ENCODE measurements at places on chromosomes 7 and 10.

- DNase-seq: no peak
Observed at GRCh38 chr7:94088560-94088959, 84.4 kb upstream of the BET1 start.

DNA sequence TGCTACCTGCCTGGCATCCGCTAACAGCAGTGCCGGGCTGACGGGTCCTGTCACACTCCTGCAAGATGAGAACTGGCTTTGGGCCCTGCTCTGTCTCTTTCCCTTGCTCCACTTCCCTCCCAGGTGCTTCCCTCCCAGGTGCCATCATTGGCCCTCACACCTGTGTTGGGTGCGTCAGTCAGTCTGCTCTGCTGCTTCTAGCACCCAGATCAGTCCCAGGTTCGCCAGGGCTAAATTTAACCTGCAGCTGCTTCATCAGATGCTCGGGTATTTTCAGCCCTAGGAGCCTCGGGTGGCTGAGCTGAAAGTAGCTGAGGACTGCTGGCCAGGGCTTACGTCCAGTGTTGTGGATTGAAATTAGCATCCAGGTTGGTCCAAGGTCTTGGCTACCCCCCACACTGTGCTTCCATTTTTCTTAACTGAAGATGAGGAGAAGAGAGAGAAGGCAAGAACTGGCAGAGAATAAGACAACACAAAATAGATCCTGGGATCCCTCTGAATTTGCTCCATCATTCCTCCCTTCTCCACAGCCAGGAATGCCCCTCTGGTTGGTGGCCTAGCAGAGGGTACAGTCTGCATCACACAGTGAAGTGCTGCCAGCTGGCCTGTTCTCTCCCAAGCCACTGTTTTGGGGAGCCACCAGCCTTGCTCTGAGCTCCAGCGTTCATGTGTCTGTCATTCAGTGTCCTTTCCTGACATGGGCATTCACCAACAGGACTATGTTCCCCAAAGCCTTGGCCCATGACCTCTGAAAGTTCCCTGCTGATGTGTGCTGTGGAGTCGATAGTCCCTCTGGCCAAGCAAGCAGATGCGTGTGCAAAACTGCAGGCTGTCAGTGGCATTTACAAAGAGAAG is 65.9 kb upstream of the SYPL1 start:
- no peak for DNase-seq

DNA sequence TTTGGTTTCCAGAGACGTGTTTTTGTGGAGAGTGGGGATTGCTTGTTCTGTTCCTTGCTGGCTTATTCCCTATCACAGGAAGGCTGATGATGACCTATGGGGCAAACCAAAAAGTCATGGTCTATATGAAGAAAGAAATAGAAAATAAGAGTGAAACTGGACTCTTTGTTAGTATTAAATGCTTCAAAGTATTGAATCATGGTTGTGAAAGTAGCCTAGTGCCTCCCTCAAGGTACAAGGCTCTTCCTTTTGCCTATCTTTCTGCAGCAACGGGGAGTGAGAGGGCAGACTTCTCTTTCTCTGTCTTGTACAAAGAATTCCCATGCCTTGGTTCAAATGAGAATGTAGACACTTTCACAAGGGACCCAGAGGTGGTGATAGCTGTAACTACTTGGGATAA is 9.0 kb downstream of the MEST start:
- no peak for DNase-seq

- DNase-seq: no peak
Observed at GRCh38 chr10:60376221-60377041, 13.2 kb downstream of the ANK3 start.

GRCh38 chr10:33535866-33536265 is 201.4 kb upstream of the NRP1 start:
- DNase-seq: no peak

- DNase-seq: no peak
Observed at GRCh38 chr7:89731751-89732445, 422.4 kb upstream of the STEAP1 start.

DNA sequence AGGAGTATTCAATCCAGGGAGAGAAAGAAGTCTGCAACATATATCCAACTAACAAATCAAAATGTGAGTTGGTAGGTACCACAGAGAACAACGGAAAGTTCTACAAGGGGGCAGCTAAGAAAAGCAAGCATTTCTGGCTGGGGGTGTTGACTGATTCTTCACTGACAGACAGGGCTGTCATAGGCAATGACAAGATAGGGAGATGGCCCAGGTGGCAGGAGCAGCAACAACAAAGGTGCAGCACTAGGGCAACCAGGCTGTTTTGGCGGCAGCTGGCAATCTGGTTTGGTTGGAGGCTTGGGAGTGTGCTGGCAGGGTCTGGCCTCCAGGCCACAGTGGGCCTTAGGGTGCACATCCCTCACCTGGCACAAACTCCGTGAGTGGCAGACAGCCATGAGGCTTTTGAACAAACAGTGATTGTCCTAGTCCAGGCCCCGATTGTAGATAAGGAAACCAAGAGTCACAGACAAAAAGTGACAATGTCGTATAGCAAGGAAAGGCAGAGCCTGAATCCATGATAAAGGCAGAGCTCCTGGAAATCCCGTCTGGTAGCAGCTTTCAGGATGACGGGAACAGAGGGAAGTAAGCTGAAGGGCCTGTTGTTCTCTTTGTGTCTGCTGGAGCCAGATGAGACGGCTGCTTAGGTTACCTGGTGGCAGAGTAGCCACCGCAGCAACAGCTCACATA is 28.4 kb downstream of the DPCD start:
- DNase-seq: no peak

DNA sequence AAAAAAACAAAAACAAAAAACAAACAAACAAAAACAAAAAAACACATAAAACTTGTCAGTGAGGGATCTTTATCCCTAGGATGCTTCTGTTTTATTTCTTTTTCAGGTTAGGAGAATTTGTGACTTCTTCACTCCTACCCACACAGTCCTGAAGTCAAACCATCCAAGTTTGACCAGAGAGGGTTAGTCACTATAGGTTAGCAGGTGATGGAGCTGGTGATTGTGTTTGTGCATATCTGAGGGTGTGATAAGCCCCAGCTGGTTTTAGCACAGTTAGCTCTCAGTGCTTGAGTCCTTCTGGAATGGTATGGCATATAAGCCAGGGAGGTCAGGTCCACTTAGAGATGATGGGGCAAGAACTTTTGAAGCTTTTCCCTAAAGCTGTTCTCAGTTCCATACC is 11.8 kb upstream of the IKZF1 start:
- no peak for DNase-seq

Data from activated T-cell treated with anti-CD3 and anti-CD28 coated beads for 1 hour (primary cell).